Progenitor cell of endocrine pancreas (in vitro differentiated cells): ENCODE measurements at places on chromosomes 13 and 19. TPM values are rescaled to one million over a fixed set of nuclear protein-coding genes. Genes with fewer than 3 reads are reported as not detected.

DNA sequence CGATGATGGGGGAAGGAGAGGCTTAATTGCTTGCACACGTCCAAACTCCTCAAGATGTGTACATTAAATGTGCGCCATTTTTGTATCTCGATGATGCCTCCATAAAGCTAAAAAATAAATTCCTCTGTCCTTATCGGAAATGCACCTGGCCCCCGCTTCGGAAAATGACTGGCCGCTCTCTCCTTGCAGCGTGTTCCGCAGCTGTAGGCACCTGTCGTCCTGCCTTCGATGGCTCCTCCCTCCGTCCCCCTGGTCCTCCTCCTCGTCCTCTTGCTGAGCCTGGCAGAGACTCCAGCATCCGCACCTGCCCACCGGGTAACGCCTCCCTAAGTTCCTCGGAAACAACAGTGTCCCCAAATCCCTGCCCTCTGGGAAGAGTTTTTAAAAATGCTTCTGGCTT, 1.1 kb downstream of the GALP start:
- no peak overlapping the region for H3K27ac ChIP-seq
- no peaks in the 10 kb centered on the region for H3K36me3 ChIP-seq
- DNase-seq = no peak
- peaks cover 28% of the 10 kb centered on the region for H3K27me3 ChIP-seq
- H3K4me1 ChIP-seq = no peaks in the 10 kb centered on the region
- H3K4me3 ChIP-seq = no peak overlapping the region

DNA sequence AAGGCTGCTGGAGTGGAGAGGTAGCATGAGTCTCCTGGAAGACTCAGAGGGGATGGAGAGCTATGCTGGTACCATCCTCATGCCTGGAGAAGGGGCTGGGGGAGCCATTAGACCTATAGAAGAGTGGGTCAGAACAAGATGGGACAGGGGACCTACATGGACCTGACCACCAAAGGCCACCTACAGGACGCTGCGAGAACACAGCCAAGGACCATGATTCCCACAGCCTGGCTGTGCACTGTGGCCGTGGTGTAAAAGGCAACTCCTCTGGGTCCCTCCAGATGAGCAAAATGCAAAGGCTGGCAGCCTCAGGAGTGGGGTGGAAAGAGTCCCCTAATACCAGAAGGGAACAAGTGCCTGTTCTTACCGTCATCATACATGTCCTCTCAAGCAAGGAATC, 216.2 kb downstream of the SLC7A1 start:
- H3K4me1 ChIP-seq = peaks cover 7% of the 10 kb centered on the region
- H3K27ac ChIP-seq = no peak overlapping the region
- no peak overlapping the region for H3K4me3 ChIP-seq
- peaks cover 2% of the 10 kb centered on the region for H3K36me3 ChIP-seq
- DNase-seq = no peak
- peaks cover 2% of the 10 kb centered on the region for H3K27me3 ChIP-seq

GRCh38 chr19:17570791-17571190, 15.3 kb downstream of the COLGALT1 start:
- no peak overlapping the region for H3K4me3 ChIP-seq
- DNase-seq = no peak
- peaks cover 11% of the 10 kb centered on the region for H3K36me3 ChIP-seq
- no peaks in the 10 kb centered on the region for H3K4me1 ChIP-seq

The TIMM50 gene
- 79.3 TPM in 2 replicates for total RNA-seq

DNA sequence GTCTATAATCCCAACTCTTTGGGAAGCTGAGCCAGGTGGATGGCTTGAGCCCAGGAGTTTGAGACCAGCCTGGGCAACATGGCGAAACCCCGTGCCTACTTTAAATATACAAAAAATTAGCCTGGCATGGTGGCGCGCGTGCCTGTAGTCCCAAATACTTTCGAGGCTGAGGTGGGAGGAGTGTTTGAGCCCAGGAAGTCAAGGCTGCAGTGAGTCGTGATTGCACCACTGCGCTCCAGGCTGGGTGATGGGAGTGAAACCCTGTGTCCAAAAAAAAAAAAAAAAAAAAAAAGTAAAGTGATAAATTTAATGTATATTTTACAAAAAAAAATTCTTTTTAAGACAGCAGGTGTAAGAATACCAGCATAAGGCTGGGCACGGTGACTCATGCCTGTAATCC, 17.6 kb downstream of the TMEM38A start:
- H3K36me3 ChIP-seq = peaks cover 17% of the 10 kb centered on the region
- no peak for DNase-seq
- no peaks in the 10 kb centered on the region for H3K27me3 ChIP-seq
- H3K4me1 ChIP-seq = peaks cover 2% of the 10 kb centered on the region
